ENCODE measurements at places on chromosomes 4 and X.

- H3K27ac ChIP-seq, result peak overlapping the region; percentile 72
- H3K36me3 ChIP-seq, result no peaks in the 10 kb centered on the region
- H3K27me3 ChIP-seq, result no peaks in the 10 kb centered on the region
- H3K4me3 ChIP-seq, result peak overlapping the region; percentile 2
- DNase-seq, result peak; percentile 43
Observed at GRCh38 chr4:186651181-186651603, 72.5 kb downstream of the FAT1 start.

GRCh38 chr4:76802236-76803021, 95.5 kb downstream of the SOWAHB start:
- no peak overlapping the region for H3K4me3 ChIP-seq
- H3K36me3 ChIP-seq, result no peaks in the 10 kb centered on the region
- no peak overlapping the region for H3K27ac ChIP-seq

DNA sequence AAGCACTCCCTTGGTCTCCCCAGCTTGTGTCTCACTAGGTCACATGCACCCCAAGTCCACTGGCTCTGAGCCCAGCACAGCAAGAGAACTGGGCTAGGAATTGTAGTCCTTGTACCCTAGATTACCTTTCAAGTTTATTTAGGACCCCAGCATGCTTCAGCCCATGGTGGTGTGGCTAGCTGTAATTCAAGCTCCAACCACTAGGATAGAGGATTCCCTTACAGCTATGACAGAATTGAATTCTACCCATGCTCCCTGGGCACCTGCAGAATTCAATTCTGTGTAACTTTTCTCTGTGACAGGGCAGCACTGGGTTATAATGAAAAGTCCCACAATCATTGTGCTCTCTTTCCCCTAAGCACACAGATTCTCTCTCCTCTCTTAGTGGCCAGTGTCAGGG, 253.8 kb upstream of the DMD start:
- no peak for DNase-seq
- no peaks in the 10 kb centered on the region for H3K4me1 ChIP-seq
- H3K4me3 ChIP-seq, result no peak overlapping the region
- H3K36me3 ChIP-seq, result no peaks in the 10 kb centered on the region

- H3K27ac ChIP-seq, result no peak overlapping the region
- H3K4me3 ChIP-seq, result no peak overlapping the region
- no peaks in the 10 kb centered on the region for H3K36me3 ChIP-seq
- no peaks in the 10 kb centered on the region for H3K27me3 ChIP-seq
- DNase-seq, result no peak
Observed at GRCh38 chrX:125132274-125132673, 187.4 kb upstream of the TEX13C start.

DNA sequence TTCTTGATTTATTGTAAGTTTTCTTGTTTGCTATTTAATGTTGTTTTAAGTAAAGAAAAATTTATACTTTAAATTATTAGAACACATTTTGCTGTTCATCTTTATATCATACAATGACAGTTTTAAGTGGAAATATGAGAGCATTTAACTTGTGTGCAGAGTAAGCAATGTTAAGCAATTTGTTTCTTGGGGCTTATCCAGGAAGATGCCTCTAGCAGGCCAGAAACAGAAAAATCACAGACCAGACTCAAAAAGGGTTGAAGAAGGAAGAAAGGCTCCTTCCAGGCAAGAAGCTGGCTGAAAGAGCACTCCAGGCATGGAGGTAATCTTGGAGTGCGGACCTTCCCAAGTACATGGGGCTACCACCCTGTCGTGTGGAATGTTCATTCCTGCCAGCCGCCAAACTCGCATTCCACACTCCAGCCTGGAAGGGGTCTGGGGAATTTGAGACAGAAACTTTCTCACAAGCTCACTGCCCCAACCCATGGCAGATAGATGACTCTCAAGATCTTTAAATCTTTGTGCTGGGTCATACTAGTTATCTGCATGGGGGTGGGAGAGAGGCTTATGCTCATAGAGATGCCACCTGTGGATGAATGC, 1521.3 kb upstream of the AGA start:
- no peak for DNase-seq
- H3K27me3 ChIP-seq, result no peaks in the 10 kb centered on the region

DNA sequence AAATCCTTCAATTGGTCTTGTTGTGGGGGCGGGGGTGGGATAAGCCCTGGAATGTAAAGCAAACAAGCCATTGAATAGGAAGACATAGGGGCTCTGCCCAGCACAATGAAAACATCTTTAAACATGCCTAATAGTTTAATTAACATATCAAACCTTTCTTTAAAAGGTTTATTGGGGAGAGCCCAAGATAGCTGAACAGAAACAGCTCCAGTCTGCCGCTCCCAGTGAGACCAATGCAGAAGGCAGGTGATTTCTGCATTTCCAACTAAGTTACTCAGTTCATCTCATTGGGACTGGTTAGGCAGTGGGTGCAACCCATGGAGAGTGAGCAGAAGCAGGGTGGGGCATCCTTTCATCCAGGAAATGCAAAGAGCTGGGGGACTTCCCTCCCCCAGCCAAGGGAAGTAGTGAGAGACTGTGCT, 327.2 kb upstream of the CNKSR2 start:
- H3K4me1 ChIP-seq, result no peaks in the 10 kb centered on the region
- no peaks in the 10 kb centered on the region for H3K27me3 ChIP-seq
- H3K36me3 ChIP-seq, result no peaks in the 10 kb centered on the region
- no peak overlapping the region for H3K27ac ChIP-seq
- no peak overlapping the region for H3K4me3 ChIP-seq

GRCh38 chrX:34909151-34909550, 33.4 kb upstream of the FAM47B start:
- H3K27me3 ChIP-seq, result no peaks in the 10 kb centered on the region
- DNase-seq, result no peak
- no peak overlapping the region for H3K4me3 ChIP-seq
- no peaks in the 10 kb centered on the region for H3K4me1 ChIP-seq
- H3K27ac ChIP-seq, result no peak overlapping the region
- H3K36me3 ChIP-seq, result no peaks in the 10 kb centered on the region

DNA sequence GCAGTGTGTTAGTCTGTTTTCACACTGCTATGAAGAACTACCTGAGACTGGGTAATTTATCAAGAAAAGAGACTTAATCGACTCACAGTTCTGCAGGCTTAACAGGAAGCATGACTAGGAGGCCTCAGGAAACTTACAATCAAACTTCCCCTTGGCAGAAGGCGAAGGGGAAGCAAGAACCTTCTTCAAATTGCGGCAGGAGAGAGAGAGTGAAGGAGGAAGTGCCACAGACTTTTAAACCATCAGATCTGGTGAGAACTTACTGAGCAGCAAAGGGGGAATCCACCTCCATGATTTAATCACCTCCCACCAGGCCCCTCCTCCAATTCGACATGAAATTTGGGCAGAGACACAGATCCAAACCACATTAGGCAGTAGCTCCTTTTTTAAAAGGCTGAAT, 59.2 kb upstream of the LEF1 start:
- no peaks in the 10 kb centered on the region for H3K27me3 ChIP-seq
- no peak overlapping the region for H3K4me3 ChIP-seq
- no peaks in the 10 kb centered on the region for H3K4me1 ChIP-seq
- H3K27ac ChIP-seq, result no peak overlapping the region
- DNase-seq, result no peak

DNA sequence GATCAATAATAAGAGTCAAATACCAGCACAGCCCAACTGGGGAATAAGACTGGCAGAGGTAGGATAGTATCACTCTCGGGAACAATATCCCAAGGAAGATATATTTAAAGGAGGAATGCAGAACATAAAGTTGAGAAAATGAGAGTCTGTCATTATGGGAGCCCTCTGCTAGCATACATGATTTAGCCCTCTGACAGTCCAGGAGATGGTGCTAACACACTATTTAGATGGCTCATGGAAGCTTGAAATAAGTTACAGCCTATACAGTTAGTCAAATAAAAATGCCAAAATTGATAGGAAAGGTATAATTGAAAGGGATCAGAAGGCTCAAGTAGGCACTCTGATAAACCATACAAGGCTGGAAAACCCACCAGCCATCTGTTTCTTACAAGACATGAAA, 201.0 kb upstream of the NEIL3 start:
- no peak for DNase-seq
- no peaks in the 10 kb centered on the region for H3K36me3 ChIP-seq
- no peaks in the 10 kb centered on the region for H3K27me3 ChIP-seq
- H3K27ac ChIP-seq, result no peak overlapping the region
- no peak overlapping the region for H3K4me3 ChIP-seq

GRCh38 chr4:47383829-47384427, 79.6 kb downstream of the COMMD8 start:
- H3K4me1 ChIP-seq, result no peaks in the 10 kb centered on the region
- no peak for DNase-seq
- H3K27ac ChIP-seq, result no peak overlapping the region
- H3K4me3 ChIP-seq, result no peak overlapping the region
- H3K27me3 ChIP-seq, result no peaks in the 10 kb centered on the region

- H3K4me1 ChIP-seq, result no peaks in the 10 kb centered on the region
- DNase-seq, result no peak
- no peak overlapping the region for H3K27ac ChIP-seq
- H3K4me3 ChIP-seq, result no peak overlapping the region
Observed at GRCh38 chr4:20658456-20658855, 41.8 kb upstream of the PACRGL start.

DNA sequence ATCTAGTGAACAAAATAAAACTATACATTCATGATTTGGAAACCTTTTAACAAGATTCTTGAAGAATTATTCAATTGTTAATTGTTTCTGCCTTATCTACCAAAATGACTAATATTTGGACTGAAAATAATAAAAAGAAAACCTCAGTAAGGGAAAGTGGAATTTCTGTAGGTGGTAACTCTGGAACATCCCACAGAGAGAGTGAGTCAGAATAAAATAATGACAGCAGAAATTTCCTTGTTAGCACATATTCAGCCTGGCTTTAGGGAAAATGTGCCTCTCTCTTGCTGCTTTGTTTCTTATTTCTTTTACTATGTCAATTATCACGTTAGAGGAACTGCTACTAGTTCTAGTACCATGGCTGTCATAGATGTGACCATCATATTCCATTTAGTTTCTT, 421.5 kb upstream of the GNPDA2 start:
- no peak overlapping the region for H3K4me3 ChIP-seq
- H3K27me3 ChIP-seq, result no peaks in the 10 kb centered on the region
- H3K4me1 ChIP-seq, result no peaks in the 10 kb centered on the region

- DNase-seq, result no peak
- H3K27me3 ChIP-seq, result no peaks in the 10 kb centered on the region
- H3K4me3 ChIP-seq, result no peak overlapping the region
- peaks cover 5% of the 10 kb centered on the region for H3K4me1 ChIP-seq
- no peak overlapping the region for H3K27ac ChIP-seq
Observed at GRCh38 chr4:98283219-98284189, 22.3 kb downstream of the RAP1GDS1 start.

All from body of pancreas (tissue), 4 donors.